ENCODE measurements at places on chromosomes 1 and 21.

DNA sequence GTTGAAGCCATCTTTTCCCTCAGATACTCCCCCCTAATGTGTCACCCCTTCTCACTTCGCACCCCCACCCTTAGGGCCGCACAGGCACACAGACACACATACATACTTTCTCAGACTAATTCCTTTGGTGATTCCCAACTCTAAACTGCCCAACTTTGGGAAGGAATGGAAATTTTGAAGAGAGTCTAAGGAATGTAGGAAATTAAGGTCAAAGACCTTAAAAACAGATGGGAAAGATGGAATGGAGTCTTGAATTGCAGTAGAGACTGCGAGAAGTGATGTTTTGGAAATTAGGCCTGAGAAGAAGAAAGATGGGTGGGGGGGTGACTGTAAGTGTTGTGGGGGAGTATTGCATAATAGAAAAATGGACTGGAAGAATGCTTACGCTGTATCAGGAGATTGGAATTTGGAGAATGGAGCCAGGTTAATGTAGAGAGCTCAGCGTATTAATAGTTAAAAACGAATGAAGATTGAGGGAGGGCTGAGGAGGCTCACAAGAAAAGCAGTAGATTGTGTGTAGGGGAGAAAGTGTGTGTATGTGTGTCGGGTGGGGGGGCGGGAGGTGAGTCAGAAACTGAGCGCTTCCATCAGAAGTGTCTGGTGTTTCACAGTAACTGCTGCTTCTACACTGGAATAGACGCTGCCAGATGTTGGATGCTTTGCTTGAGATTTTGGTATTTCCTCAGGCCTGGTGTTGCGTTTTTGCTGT, 1.7 kb downstream of the PIP5K1A start:
- no peak for DNase-seq

GRCh38 chr1:182145441-182145840, 83.9 kb upstream of the ZNF648 start:
- DNase-seq: no peak

GRCh38 chr1:85151446-85151845, 49.4 kb downstream of the SYDE2 start:
- no peak for DNase-seq

GRCh38 chr1:185595835-185596667, 138.1 kb upstream of the HMCN1 start:
- DNase-seq: no peak

DNA sequence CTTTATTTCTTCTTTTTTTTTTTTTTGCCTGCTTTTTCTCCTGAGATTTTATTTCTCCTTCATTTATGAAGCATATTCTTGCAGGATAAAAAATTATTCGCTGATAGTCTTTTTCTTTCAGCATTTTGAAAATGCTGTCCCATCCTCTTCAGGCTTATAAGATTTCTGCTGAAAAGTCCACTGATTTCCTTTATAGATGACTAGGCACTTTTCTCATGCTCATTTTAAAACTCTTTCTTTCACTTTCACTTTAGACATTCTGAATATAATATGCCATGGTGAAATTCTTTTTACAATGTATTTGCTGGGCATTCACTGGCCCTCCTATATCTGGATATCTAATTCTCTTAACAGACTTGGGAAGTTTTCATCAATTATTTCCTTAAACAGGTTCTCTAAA, 25.5 kb upstream of the GTF2B start:
- no peak for DNase-seq

DNA sequence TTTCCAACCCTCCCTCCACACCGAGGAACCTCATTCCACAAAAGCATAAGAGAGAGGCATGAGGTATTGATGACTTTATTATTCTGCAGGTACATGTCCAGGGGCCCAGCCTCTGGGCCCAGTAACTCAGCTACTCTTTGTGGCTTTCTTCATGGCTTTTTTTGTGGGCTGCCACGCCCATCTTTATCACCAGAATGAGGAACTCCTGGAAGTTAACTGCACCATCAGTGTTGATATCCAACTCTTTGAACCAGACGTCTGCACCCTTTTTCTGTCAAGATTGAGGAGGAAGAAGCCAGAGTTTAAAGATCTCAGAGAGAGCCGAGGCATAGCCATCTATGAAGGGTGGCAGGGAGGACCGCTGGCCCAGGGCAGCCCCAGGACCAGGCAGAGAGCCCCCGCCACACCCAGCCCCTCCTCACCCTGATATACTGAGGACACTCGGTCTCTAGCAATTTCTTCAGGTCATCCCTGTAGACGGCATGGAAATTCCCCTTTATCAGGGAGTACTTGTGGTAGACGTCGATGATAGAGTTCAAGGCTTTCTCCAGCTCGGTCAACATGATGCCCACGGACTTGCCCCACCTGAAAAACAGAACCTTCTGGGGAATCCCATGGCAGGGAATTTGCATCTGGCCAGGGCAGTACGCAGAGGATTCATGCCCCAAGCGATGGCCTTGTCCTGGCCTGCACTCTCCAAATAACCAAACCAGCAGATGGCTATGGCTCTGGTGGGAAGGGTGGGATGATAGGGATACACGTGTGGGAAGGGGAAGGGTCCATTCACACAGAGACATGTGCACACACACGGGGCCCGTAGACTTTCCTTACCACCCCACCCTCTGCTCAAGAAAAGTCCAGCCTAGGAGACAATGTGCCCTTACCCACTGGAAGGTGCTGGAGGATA, 647 bp downstream of the S100A8 start:
- no peak for DNase-seq

GRCh38 chr1:156833603-156834002, 17.0 kb upstream of the SH2D2A start:
- no peak for DNase-seq

GRCh38 chr1:82195245-82195644, 394.5 kb downstream of the ADGRL2 start:
- DNase-seq: no peak

DNA sequence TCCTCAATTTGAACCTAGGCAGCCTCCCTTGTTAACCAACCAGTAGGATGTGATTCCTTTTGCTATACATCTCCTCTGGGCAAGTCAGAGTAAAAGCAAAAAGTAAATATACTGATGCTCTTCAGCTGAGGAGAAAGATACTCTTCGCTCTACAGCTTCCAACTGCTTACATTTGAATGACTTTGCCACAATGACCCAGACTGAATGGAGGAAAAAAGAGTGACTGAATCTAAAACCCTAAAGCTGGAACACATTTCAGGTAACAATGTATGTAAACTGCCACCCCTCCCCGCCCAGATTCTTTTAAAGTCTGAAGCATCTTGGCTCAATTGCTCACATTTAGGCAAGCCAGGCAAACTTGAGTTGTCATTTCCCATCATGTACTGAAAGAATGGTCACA, 46.1 kb downstream of the SLC16A1 start:
- no peak for DNase-seq

GRCh38 chr1:51168936-51169335, 66.9 kb downstream of the C1orf185 start:
- DNase-seq: no peak

DNA sequence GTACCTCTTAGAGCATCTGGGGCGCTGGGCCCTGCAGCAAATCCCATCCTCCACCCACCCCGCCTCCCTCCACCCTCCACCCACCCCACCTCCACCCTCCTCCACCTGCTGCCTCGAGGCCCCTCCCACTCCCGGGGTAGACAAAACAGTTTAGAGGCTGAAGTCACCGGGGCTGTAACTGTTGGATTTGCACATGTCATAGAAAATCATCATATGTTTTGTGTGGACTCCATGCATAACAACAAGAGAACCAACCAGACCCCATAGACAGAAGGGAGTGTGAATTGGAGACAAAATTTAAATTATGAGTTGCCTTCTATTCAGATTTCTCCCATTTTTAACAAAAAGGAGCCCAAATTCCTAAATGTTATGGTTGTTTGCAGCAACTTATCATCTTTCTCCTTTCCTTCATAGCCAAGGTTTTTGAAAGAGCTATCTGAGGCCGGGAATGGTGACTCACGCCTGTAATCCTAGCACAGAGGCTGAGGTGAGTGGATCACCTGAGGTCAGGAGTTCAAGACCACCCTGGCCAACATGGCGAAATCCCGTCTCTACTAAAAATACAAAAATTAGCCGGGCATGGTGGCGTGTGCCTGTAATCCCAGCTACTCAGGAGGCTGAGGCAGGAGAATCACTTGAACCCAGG, 28.2 kb upstream of the LGALS8 start:
- no peak for DNase-seq

- DNase-seq: no peak
Measured at GRCh38 chr1:8578936-8579335, 238.5 kb downstream of the RERE start.

DNA sequence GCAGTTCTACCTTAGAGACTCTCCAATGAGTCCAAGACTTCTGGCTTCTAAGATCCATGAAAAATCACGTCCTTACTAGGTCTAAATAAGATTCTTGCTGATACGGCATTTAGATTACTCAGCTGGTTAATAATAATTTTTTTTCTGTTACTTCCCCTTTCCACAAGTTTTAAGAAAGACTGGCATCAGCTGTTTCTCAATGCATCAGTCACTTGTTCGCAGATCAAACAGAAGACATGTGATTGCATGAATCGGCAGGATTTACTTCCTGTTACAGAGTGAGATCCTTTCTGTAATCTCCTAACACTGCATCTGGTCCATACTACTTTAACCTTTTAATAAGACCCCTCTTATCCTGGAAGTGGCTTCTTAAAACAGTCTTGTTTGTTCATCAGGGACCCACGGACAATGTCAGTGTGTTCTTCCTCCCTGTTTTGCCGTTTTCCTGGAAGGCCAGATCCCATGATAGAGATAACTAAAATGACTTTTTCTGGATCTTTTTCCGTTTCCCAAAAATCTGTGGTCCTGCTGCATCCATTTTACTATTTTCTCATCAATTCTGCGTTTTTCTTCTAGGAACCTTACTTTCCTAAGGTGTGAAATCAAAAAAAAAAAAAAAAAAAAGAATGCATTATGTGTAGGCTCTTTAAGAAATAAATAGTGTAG, 6.1 kb downstream of the NPL start:
- DNase-seq: peak; percentile 13

GRCh38 chr1:193581341-193581740, 394.9 kb upstream of the B3GALT2 start:
- no peak for DNase-seq

DNA sequence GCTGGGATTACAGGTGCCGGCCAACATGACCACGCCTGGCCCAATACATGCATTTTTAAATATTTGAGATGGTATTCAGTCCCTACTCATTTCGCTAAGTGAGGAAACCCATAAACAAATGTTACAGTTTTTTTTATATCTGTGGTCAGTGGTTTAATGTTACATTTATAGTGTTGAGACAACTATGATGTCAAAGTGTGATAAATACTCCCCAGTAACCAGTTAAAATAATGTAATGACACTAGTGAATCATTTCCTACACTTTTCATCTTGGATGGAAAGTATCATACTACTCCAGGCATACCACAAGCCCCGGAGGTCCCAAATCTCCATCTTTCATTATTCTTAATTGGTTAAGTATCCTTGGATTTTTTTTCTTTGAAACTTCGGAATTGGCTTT, 87.5 kb upstream of the KIF26B start:
- DNase-seq: no peak

DNA sequence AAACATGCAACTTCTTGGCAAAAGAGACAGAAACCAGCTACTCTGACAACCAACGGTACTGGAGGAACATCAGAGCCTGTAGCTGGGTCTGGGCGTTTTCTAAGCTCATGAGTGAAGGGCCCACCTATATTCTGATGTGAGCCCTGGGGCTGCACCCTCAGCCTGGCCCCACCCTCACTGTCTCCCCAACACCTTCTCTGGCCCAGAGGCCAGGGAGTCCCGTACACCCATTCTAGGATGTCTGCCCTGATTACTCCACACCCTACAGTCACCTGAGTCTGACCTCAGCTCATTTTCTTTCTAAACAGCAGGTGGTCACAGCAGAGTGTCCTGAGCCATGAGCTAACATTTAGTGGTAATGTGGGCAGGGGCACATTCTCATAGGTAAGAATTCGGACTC, 439.2 kb downstream of the MATN1 start:
- DNase-seq: no peak

DNA sequence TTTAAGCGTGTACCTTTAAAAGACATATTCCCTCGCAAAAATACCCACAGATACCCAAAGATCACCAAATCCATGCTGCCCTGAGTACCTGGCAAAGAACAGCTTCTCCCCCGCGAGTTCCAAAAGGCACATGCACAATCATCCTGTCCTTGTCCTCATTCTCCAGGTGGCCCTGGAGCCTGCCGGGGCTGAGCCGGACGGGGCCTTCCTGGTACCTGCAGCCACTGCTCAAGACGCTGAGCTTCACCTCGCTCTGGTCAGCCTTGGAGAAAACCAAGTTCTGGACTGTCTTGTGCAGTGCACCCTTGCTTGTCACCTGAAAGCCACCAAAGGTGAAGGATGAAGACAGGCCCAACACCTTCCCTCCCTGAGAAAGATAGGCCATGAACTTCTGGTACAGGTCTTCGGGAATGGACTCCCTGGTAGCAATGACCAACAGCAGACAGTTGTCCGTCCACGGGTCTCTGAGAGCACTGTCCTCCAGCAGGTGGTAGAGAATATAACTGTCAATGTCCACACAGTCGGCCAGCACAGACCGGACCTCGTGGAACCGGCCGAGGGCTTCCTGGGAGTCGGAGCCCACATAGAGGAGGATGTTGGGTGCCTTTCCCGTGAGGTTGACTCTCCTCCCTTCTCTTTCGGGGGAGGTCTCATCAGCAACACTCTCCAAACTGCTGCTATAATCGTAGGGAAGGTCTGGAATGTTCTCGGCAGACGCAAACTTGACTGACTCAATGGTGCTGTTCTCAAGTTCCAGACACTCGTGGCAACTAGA, 29.9 kb downstream of the HLCS start:
- no peak for DNase-seq

GRCh38 chr1:25922056-25922970, 16.1 kb upstream of the STMN1 start:
- peak; percentile 67 for DNase-seq

GRCh38 chr1:78645723-78646122, 3.9 kb upstream of the IFI44 start:
- DNase-seq: no peak

- DNase-seq: no peak
Measured at GRCh38 chr1:248597589-248597988, at the start of gene OR2T10. TSS of gene OR2T10 (minus strand) at chr1:248597700. CDS start at chr1:248593768, 3,932 bp downstream.

DNA sequence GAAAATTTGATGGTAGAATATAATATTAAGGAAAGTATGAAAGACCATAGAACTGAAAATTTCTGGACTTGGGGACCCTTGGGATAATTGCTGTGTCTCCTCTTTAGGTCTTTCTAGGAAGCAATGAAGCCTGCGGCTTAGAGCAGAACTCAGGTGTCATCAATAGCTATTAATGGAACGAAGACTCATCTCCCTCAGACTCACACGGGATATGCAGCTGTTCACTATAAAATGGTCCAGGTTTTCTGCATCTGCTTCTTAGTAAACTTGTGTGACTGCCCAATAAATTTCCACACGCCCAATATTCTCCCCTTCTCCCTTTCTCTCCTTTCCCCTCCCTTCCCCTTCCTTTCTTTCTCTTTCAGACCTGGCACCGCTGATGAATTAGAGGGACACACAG, 392.5 kb downstream of the HLX start:
- no peak for DNase-seq

Measured in hippocampal formation (tissue), 2 donors.